Globus pallidus (tissue), 1 donor: ENCODE measurements at places on chromosomes 11 and 22.

GRCh38 chr11:40276960-40277359 lies 1182.5 kb downstream of the LRRC4C start:
- DNase-seq: no peak

GRCh38 chr11:92390783-92391182 lies 166.2 kb downstream of the FAT3 start:
- DNase-seq: peak; percentile 6

- DNase-seq: peak; percentile 91
These were observed at the start of gene YPEL4 for GRCh38 chr11:57649826-57650738. Gene YPEL4 (minus strand): TSS chr11:57649912. CDS start chr11:57647107, 2,805 bp downstream.

DNA sequence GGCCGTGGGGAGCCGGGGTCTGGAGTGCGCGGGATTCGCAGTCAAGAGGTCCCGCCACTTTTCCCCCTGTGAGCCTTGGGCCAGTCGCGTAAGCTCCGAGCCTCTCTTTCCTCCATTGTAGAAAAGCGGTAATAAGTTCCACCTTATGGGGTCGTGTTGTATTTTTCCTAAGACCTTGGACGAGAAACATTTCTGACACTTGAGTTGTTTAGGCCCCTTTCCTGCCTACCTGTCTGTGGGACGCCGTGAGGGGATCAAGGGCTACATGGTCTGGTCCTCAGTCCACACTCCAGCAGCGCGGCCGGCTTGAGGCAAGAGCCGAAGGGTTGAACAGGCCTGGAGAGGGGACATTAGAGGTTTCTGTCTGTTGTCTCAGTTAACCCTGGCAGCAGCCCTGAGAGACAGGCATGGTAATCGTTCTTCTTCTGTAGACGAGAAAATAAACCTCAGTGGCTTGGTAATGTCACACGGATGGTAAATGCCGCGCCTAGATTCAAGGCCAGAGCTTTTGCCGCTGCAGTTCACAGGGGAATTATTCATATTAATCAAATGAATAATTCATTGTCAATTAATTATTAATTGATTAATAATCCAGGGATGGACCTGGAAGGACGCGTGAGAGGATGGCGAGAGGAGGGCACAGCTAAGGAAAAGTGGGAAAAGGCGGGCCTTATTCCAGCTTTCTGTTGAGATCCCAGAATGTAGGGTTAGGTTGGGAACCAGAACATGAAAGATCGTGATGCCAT lies 545 bp downstream of the FEN1 start:
- DNase-seq: no peak

DNA sequence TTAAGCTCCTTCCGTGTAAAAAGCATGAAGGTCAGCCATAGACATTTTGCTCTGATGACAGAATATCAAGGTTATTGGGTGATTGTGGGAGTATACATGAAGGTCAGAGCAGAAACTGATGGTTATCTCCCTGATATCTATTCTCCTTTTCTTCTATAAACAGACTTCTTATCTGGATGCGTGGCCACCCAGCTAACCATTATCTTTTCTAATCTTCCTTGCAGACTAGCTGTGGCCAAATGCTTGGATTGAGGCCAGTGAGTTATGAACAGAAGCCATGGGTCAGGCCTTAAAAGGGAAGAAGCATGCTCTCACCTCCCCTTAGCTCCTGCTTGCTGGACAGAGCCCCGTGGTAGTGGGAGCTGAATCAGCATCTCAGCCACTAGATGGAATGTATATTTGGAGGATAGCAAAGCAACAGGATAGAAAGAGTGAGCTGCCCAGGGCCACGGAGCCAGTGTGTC lies 31.3 kb upstream of the LRRC55 start:
- DNase-seq: no peak

DNA sequence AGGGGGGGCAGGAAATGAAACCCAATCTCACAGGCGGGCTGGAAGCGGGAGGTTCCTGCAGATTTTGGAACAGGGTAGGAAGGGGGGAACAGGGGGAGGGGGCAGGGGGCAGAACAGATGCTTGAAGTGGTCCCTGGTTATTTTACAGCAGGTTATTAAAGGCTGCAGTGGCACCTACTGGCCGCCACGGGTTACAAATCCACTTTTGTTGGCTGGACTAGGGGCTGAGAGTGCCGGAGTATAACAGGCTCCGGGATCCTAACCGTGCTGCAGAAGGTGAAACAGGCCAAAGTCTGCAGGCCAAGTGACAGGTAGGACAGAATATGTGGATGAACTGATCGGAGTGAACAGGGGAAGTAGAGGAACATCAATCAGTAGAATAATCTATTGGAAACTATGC lies 2.5 kb downstream of the ROBO3 start:
- DNase-seq: no peak

DNA sequence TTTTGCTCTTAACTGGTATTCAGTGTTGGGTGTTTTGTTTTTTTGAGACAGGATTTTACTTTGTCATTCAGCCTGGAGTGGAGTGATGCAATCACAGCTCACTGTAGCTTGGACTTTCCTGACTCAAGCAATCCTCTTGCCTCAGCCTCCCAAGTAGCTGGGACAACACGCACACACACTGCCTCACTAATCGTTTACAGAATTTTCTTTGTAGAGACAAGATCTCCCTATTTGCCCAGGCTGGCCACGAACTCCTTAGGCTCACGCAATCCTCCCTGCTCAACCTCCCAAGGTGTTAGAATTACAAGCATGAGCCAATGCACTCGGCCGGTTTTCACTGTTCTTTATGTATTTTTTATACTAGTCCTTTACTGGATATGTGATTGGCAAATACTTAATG lies 51.0 kb upstream of the IGLL5 start:
- no peak for DNase-seq
